ENCODE measurements at places on chromosomes 7 and 10. TPM values are rescaled to one million over a fixed set of nuclear protein-coding genes. Genes with fewer than 3 reads are reported as not detected.

Gene SORCS1
- not detected for total RNA-seq

Gene ZC3HAV1
- 134 TPM for total RNA-seq

Gene MKI67
- total RNA-seq, result 266 TPM

Gene LAMB4
- total RNA-seq, result not detected

Gene PRSS37
- not detected for total RNA-seq

Gene AKR1C8
- not detected for total RNA-seq

Gene FOXP2
- total RNA-seq, result not detected

Gene ZPBP
- not detected for total RNA-seq

Gene GIMAP5
- 32.3 TPM for total RNA-seq

Gene CLCN1
- not detected for total RNA-seq

Gene NKX1-2
- total RNA-seq, result not detected

Gene COL26A1
- not detected for total RNA-seq

Gene ZCCHC24
- 0.52 TPM for total RNA-seq

Gene HOGA1
- total RNA-seq, result not detected

Gene INHBA
- total RNA-seq, result not detected

Gene HIP1
- total RNA-seq, result 2.3 TPM

Gene NXPH1
- not detected for total RNA-seq

Gene DKK1
- not detected for total RNA-seq

Gene GNAT3
- total RNA-seq, result not detected

Gene GRID2IP
- 0.12 TPM for total RNA-seq

Gene ATOH7
- not detected for total RNA-seq

Gene CALHM2
- 8.3 TPM for total RNA-seq

Gene PON1
- not detected for total RNA-seq

Gene ZNF438
- total RNA-seq, result 2.6 TPM

Gene MRPL43
- 45.0 TPM for total RNA-seq

Gene ASB10
- not detected for total RNA-seq

Gene LRCH4
- 78.0 TPM for total RNA-seq

Gene RELN
- total RNA-seq, result not detected

Gene C10orf53
- total RNA-seq, result not detected

Gene HOXA6
- not detected for total RNA-seq

Gene IKZF1
- total RNA-seq, result 213 TPM

Gene CPA2
- not detected for total RNA-seq

Gene RHOBTB1
- not detected for total RNA-seq

Gene SRI
- total RNA-seq, result 168 TPM

Gene LBX1
- total RNA-seq, result not detected

Gene BEND7
- not detected for total RNA-seq

Gene HOXA5
- not detected for total RNA-seq

Gene SPACDR
- 2.3 TPM for total RNA-seq

Gene LRRC17
- total RNA-seq, result not detected

Gene DIP2C
- total RNA-seq, result 0.91 TPM

Gene RBM20
- total RNA-seq, result 0.40 TPM

Gene AOAH
- total RNA-seq, result 0.67 TPM

Gene PTPN20
- total RNA-seq, result 1.3 TPM

Gene IRF5
- 1.9 TPM for total RNA-seq

Gene PODXL
- 0.98 TPM for total RNA-seq

Gene ARHGEF5
- 17.6 TPM for total RNA-seq

Gene LIPK
- not detected for total RNA-seq

Gene PGAM2
- not detected for total RNA-seq

Gene FBXL13
- 0.54 TPM for total RNA-seq

Gene COBL
- total RNA-seq, result not detected

Gene GRM3
- total RNA-seq, result not detected

Gene HOXA10
- total RNA-seq, result not detected
